Right renal pelvis (tissue), 4 donors: ENCODE measurements at places on chromosomes 16 and 17.

GRCh38 chr16:47888142-47888541 lies 267.7 kb downstream of the ABCC12 start:
- no peak for DNase-seq

DNA sequence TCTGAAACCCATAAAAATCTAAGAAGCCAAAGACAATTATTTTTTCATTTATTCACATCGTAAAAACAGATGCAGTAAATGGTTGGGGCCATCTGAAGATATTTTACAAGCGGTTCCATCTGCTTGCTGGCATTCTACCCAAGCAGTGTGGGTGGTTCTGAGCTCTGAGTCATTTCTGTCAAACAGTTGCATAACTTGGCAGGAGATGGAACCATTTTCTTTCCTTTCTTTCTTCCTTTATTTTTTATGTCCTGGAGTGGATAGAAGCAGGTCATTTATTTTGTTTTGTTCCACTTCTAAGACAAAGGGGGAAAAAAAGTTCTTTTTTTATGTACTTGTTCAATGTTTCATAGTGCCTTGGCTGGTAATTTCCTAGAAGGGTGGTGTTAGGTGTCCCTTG lies 1151.9 kb upstream of the GOT2 start:
- DNase-seq: no peak

- DNase-seq: no peak
Measured at GRCh38 chr16:72132726-72133125, 39.1 kb downstream of the DHX38 start.

DNA sequence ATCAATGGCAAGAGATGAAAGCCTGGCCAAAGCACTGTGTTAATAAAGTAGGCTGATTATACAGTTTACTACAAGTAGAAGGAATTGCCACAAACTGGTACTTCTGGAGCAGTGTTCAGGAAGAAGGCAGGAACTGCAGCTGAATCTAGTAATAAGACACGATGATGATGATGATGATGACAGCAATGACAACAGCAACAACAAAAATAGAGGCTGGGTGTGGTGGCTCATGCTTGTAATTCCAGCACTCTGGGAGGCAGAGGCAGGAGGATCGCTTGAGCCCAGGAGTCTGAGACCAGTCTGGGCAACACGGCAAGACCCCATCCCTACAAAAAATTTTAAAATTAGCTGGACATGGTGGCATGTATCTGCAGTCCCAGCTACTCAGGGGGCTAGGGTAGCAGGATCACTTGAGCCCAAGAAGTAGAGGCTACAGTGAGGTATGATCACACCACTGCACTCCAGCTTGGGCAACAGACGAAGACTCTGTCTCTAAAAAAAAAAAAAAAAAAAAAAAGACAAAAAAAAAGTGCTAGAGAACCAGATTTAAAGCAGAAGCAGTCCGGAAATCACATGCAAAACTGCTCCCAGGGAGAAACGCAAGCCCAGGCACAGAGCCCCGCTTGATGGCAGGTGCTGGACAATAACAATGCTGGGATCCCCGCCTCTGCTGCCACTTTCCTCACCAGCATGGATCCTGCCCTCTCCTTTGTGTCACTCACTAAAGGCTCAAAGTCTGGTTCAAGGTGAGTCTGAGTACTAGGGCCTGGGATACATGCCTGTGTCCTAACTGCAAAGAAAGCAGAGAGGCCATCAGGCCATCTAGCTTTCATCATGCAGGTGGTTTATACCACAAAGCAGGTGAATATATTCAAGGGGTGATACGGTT lies 44.8 kb downstream of the CPPED1 start:
- DNase-seq: no peak

DNA sequence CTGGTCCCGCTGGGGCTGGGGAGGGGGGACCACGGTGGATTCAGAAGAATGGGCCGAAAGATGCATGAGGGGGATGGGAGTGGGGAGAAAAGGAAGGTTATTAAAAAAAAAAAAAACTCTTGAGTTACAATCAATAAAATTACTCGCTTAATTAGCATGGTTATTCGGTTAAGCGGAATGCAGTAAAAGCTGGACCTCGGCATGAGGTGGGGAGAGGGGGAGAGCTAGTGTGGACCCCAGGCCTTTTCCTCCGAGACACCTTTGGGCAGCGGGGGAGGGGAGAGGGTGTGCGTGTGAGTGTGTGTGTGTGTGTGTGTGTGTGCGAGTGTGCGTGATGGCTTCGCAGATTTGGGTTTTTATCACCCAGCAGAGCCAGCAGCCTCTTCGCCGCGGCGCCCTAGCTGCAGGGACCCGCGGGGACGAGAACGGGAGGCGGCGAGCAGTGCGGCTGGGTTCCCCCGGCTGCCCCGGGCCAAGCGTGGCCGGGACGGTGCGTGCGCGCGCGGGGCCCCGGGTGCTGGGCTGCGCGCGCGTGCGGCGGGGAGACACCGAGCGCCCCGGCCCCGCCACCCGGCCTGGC lies 3.7 kb downstream of the BAHCC1 start:
- DNase-seq: no peak

DNA sequence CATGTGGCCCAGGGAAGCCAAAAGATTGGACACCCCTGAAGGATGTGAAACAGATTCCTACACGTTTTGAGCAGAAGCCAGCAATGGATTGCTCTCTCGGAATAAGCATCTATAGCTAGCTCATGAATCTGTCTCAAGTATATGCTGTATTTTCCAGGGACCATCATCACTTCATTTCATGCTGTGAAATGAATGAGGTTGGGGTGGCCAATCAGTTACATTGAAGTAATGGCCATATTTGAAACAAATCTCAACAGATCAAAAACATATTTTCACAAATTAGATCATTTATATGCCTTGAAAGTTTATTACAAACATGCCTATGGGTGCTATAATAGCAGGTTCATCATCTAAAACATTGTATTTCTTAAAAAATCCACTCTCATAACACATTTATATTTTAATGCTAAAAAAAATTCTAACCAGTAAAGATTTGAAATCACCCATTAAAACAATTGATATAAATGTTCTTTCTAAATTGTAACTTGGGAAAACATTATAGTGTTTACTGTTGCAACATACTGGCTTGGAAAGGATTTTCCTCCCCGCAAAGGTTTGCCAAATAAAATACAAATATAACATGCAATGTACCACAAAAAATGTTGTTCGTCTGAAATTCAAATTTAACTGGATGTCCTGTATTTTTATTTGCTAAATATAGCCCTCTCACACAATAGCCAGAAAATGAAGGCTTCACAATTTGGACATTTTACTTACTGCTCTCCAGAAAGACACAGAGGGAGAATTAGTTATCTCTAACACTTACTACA lies 743.6 kb downstream of the KCNJ2 start:
- DNase-seq: no peak

DNA sequence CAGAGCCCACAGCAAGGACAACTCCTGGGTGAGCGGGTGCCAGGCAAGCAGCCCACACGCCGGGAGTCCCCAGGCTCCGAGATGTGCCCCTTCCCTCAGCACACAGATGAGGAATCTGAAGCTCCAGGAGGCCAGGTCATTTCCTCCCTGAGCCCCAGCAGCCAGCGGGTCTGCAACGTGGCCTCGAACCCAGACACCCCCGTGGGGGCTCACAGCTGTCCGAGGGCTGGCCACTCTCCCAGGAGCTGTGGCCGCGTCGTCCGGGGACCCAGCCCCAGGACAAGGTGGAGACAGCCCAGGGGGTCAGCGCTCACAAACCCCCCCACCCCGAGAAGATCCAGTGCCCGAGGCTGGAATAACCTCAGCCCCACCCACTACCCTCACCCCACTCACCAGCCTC lies 17.4 kb upstream of the C1QTNF8 start:
- DNase-seq: no peak

DNA sequence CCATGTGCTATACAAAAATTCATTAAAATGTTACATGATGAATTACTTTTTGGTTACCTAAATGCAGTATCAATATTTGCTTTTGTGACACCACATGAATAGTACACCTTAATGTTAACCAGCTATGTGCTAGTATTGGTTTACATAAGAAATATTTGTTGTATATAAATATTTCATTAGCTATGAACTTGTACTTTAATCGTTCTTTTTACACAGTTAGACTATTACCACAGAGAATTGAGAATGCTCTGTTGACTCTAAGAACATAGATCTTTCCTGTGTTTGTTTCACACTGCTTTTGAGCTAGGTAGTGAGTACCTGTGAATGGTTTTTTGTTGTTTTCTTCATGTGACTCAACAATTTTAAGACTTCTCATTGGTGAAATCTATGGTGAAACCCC lies 93.4 kb downstream of the KANSL1 start:
- DNase-seq: no peak

DNA sequence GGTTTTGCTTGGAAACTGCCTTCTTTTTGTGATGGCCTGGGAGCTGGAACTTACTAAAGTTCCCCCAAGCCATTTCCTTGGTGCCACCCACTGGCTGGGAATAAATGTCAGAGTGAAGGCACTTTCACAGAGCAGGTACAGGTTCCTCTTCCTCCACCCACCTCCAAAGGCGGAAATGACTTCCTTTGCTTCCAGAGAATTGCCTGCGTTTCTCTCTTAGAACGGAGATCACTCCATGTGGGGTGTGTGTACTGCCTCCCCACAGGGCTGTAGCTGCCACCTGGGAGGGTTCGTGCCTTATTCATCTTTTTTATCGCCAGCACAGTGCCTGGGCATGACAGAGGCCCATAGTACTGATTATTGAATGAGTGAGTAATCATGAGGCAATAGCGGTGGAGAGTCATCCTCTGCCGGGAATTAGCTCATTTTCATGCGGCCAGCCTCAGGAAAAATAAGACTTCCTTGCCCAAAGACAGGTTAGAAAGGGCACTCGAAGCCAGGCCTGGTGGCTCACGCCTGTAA lies 32.2 kb upstream of the HAS3 start:
- DNase-seq: no peak

DNA sequence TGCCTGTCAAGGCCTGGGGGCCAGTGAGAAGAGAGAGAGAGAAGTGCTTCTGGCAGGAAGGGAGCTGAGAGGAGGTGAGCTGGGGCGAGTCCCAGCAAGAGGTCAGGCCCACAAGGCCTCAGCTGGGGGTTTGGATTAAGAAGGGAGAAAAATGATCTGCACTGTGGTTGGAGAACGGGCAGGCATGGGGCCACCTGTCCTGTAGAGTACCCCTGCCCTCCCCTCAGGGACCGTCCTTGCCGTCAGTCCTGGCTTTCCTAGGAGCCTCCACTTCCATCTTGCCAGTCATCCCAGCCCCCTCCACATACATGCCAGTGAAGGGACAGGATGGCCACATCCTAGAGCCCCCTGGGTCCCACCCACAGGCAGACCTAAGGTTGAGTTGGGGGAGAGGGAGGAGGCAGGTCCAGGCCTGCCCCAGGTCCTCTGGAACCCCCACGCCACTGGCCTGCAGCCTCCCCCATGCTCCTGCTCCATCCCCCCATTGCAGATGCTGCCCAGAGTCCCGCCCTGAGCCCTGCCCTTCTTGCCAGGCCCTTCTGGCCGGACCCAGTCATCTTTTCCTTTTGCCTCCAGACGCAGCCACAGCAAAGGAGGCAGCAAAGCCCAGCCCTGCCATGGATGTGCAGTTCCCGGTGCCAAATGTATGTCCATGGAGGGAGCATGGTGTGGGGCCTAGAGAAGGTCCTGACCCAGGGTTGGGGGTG lies 18.9 kb downstream of the KATNB1 start:
- DNase-seq: no peak

- peak; percentile 63 for DNase-seq
Measured at GRCh38 chr17:76547183-76547641, 7.4 kb downstream of the PRCD start.

DNA sequence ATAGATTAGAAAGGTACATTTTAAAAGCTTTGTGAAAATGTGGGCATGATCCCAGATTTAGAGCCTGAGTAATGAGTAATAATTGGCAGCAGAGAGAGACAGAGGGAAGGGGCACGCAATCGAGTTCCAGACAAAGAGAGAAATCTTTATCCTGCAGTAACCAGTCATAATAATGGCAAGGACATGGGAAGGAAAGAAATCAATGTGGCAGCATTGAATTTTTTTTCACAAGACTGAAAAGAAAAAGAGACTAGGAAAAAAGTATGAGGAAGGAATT lies 790.8 kb upstream of the SOX9 start:
- no peak for DNase-seq

GRCh38 chr17:76265624-76266243 lies 586 bp downstream of the UBALD2 start:
- DNase-seq: no peak

DNA sequence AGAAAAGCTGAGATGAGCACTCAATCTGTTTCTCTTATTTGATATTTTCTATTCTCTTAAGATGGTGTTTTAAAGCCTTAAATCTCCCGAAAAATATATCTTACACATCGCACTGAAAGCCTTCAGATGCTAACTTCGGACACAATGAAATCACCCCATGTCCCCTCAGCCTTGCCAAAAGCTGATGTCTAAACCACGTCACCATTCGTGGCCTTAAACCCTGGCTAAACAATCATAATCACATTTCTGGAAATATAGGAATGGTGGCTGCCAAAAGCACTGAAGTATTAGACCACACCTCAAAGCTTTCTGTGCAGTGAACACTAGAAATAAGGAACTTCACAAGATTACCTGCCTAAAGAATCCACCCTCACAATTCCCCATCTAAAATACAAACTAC lies 402.7 kb downstream of the SOX9 start:
- DNase-seq: no peak

GRCh38 chr16:76081967-76082366 lies 195.2 kb upstream of the CNTNAP4 start:
- no peak for DNase-seq

GRCh38 chr16:28108590-28109247 lies 45.2 kb upstream of the GSG1L start:
- no peak for DNase-seq

DNA sequence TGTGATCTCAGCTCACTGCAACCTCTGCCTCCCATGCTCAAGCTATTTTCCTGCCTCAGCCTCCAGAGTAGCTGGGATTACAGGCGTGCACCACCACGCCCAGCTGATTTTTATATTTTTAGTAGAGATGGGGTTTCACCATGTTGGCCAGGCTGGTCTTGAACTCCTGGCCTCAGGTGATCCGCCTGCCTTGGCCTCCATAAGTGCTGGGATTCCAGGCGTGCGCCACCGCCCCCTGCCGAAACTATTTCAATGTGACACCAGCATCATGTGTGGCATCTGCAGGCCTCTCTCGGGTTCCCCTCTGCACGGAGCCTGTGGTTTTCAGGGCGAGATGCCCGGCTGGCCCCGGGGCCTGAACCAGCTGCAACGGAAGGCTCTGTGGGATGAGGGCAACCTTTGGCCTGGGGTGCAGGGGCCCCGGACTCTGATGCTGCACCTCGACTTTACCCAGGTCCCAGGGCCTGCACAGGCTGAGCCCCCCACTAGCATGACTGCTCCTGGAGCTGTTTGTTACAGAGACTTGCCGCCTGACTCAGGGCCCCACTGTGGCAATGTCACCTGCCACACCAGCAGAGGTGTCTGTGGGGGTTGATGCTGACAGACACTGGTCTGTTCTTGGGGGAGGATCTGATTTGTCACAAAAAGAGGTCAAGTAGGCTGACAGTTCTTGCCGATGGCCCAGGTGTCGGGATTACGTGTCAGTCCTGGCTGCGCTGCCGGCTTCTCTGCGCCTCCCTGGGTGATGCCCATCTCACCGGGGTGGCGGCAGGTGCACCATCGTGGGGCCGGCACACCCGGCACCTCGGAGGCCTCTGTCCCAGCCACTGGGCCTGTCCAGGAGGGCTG lies 8.6 kb upstream of the TEX19 start:
- no peak for DNase-seq

GRCh38 chr16:76579277-76579922 lies 302.2 kb downstream of the CNTNAP4 start:
- no peak for DNase-seq

GRCh38 chr16:9123871-9124270 lies 32.4 kb downstream of the HAPSTR1 start:
- DNase-seq: no peak
